ENCODE measurements at places on chromosomes 2 and 18.
A peak's percentile ranks its signal among the peaks of the same experiment; 100 is the strongest.

DNA sequence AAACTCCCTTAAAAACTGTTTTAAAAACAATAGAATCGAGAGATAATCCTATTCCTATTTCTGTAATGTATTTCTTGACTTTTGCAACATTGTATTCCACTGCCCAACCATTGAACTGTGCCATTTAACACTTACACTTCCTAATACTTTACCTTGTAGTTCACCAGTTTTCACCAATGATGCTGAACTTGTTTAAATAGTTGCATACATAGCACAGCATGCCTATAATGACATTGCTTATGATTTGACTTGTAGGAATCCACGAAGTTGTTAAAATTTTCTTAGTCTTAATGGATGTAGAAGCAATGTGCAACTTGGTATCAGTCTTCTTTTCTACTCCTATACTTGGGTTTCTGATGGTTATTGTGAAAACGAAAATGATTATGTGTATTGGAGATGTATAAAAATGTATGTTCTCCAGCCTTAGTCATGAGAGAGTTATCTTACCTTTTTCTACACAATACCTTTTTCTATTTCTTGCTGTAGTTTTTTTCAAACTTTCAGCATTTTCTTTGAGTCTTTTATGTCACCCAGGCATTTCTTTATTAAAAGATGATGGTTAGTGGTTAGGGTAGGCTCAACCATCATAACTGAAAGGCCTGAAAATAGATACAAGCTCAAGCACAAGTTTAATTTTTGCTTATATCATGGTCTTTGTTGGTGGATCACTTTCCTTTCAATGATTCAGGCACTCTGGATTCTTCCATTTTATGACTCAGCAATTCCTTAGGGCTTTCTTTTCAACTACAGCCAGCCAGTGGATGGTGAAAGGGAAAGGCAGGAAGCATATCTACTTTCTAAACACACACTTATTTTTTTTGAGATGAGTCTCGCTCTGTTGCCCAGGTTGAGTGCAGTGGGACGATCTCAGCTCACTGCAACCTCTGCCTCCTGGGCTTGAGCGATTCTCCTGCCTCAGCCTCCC is 9.4 kb downstream of the GPD2 start:
- DNase-seq: peak; percentile 81

DNA sequence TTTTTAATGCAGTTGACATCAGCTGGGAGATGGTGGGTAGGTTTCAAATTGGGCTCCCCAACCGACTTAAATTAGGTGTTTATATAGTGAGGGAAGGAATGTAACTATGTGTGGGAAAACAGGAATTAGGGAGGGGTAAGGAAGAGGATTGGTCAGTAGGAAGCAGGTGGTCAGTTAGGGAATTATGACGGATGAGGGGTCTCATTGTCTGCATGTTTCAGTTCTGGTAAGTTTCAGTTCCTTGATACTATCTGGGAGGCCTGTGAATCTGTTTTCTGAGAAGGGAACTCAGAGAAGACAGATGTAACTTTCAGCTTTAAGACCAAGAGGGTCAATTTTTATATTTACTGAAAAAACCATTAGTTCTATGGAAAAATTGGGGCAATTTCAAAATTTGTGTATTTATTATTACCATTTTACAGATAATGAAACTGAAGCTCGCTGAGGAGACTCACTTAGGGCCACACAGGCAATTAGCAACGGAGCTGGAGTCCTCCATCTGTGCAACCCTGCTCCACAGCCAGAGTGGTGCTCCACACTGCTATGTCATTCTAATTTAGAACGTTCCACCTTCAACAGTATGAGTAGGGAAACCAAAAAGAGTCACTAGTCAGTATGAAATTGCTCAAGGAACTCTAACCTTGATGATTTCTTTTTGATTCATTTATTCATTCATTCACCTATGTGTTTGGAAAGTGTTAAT is 36.0 kb upstream of the CCDC195 start:
- DNase-seq: no peak

DNA sequence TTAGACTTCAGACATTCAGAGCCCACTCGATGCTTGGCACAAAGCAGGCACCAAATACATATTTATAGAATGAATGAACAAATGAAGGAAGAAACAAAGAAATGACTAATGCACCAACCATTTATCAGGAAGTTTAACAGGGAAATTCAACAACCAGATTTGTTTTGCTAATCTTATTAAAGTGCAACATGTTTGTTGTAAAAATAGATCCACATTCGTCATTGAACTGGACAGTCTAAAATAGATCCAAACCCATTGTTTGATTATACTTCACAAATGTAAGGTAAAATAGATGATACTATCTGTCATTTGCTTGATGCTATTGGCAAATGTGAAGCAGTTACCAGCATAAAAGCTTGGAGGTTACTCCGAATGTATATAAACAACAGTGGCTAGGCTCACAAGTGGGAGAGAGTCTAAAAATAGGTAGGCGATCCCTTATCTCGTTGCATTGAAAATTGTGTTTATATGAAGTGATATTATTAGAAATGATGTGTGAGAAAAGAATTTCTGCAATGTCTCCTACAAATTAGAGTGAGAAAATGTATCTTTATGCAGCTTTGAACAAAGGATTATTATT is 246.2 kb downstream of the NEDD4L start:
- peak; percentile 28 for DNase-seq

DNA sequence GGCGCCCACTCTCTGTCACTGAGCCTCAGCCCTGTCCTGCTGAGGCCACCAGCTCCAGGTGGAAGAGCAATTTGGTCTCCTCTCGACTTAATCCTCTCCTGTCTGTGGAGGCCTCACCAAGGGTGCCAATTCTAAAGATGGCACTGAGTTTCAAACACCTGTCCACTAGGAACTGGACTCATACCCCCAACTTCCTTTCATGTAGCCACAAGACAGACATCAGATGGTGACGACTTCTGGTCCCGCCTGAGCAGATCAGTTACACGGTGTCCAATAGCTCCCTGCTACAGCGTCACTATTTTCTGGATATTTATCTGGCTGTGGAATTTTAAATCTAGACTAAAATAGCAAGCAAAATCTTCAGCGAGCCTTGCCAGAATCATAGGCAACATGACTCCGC is 24.5 kb upstream of the SP5 start:
- no peak for DNase-seq

- DNase-seq: peak; percentile 48
Measured at GRCh38 chr2:180571559-180571958, 408.8 kb upstream of the UBE2E3 start.

- peak; percentile 55 for DNase-seq
Measured at GRCh38 chr2:62150597-62151305, 45.2 kb upstream of the B3GNT2 start.

DNA sequence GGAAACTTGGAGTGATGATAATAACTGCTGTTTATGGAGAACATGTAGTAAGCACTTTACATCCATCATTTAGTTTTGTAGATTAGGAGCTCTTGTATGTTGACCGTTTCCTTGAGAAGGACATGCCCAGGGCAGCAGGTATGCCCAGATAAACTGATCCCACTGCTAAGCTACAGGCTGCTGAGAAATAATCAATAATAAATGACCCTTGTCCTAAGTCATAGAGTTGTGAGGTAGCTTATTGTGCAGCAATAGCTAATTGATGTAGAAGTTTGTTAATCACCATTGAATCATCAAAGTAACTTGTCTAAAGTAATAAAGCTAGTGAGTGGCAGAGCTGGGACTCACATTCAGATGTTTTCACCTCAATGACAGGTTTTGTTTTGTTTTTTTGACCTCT is 287.2 kb upstream of the CYRIA start:
- DNase-seq: no peak

GRCh38 chr2:36393738-36394256 is 38.2 kb downstream of the CRIM1 start:
- DNase-seq: no peak

- DNase-seq: no peak
Measured at GRCh38 chr2:123723706-123724105, 301.4 kb upstream of the CNTNAP5 start.

- no peak for DNase-seq
Measured at GRCh38 chr2:99085421-99085820, 56.1 kb upstream of the C2orf15 start.

DNA sequence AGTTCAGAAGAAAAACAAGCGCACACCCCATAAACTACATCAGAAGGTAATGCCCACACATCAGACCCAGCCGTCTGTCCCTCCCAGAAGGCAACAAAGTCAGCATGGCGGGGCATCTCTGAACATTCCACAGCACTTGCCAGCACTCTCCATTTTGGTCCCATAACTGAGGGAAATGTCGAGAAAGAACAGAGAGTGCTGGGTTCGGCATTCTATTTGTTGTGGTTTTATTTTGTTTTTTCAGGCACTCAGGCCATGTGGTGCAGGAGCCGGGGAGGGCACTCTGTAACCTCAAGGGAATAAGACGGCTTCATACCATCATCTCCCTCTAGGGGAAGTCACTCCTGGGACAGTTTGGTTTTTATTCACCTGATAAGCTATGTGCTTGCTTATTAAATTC is 156.0 kb downstream of the SEPTIN10 start:
- no peak for DNase-seq

GRCh38 chr2:231929961-231930592 is 3.9 kb upstream of the NPPC start:
- DNase-seq: no peak

DNA sequence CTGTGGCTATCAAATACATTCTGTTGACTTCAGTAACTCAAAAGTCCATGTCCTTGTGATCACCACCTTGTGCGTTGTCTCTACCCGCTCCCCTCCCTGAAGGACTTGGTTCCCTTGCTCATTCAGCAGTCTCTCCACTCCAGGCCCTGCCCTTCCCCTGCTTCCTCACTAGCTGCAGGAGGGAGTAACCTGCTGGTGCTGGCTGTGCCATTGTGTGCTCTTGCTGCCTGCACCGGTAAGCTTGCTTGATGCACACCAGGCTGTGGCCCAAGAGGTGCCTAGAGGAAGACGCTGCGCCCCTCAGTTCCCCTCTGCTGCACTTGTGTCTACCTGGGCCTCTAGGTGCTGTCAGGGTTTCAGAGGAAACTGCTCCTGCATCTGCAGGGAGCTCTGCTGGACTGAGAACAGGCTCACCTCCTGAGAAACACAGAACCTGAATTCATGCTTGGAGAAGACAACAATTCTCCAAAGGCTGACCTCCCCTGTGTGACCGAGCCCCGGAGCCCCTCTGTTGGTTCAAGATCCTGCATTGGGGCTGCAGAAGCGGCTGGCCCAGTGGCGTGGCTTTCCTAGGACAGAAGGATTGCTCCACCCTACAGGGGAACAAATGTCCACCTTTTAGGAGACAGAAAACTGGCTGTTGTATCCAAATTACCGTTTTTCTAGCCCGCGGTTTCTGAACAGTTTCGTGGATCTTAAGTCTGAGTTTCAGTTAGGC is 33.6 kb downstream of the PTPRM start:
- DNase-seq: no peak

DNA sequence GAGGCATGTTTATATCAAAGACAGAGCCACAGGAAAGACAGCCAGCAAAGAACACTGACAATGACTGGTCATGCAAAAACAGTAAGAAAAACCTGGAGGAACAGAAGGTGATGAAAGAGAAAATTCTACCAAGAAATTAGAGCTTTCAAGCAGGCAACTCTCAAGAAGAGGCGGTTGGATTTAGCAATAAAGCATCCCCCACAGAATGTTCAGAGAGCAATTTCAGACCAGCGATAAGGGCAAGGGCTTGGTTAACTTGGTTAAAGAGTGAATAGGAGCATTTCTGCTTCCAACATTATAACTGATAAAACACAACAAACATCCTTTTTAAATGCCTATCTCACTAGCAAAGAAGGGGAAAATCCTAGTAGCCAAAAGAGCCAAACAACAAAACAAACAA is 68.0 kb upstream of the NCKAP5 start:
- no peak for DNase-seq

DNA sequence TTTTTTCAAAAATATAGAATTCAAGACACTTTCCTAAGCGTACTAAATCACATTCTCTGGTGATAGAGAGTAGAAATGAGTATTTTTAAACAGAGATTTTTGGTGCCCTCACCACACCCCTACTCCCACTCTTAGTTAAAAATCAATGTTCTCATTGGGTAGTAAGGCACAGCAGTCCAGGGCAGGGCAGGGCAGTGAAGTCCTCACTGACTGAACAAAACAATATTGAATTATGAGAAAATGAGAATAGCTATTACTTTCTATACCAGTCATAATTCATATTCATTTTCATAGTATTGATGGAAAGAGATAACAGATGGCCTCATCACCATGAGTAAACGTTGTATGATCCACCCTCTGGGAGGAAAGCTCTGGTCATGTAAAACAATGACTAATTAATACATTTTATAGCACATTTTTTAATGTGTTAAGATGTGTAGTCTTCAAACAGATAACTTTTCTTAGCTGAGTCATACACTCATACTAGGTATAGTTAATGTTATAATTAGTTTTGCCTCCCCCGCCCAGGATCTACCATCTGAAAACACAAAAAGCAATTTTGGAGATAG is 686.1 kb downstream of the KCNJ3 start:
- DNase-seq: no peak

GRCh38 chr2:64422466-64422865 is 31.5 kb upstream of the LGALSL start:
- peak; percentile 0 for DNase-seq

GRCh38 chr18:79630281-79631095 is 49.1 kb upstream of the CTDP1 start:
- DNase-seq: no peak

- DNase-seq: no peak
Measured at GRCh38 chr18:26419746-26420145, 128.6 kb downstream of the KCTD1 start.

DNA sequence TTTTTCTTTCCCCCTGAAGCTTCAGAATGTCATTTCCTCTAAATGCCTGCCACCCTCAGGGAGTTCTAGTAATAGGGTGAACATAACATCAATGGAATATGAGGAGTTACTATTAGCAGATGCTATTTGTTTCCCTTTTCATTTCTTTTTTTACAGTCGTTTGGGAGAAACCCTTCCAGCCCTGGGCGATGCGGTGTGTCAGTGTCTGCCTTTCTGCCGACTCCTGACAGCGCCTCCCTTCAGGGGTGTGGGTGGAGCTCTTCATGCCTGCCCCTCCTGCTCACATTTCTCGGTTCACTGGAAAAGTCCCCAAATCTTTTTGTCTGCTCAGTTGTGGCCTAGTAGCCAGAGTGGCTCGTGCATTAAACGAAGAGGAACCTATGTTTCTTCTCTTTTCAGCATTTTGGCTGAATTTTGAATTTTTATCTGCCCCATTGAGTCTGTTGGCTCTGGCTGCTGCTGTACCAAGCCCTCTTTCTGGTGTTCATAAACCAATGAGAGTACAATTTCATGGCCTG is 72.3 kb downstream of the FMNL2 start:
- DNase-seq: peak; percentile 55

GRCh38 chr2:200254773-200255172 is 51.7 kb upstream of the SPATS2L start:
- DNase-seq: no peak

DNA sequence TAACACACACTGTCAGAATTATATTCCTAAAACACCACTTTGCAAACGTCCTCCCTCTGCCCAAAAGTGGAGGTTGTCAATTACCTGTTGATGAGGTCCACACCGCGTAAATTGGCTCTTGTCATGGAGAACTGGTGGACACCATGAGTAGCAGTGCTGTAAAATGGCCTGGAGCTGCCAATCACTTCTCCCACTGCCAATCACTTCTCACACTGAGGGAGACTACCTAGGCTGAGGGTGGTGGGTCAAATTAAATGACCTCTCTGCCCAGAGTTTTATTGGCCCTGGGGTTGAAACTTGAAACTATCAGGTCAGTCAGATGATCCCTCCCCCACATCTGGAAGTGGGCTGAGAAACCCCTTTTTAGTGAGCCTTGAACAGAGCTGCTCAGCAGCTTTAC is 89.6 kb downstream of the SOWAHC start:
- no peak for DNase-seq

- no peak for DNase-seq
Measured at GRCh38 chr18:47752796-47753645, 177.4 kb downstream of the SMAD2 start.

- DNase-seq: no peak
Measured at GRCh38 chr2:135451966-135452365, 79.1 kb downstream of the ZRANB3 start.

GRCh38 chr2:69704446-69704845 is 37.5 kb upstream of the ANXA4 start:
- no peak for DNase-seq

All from HFFc6 (cell line).